COR-L47 (cell line): ENCODE measurements at places on chromosomes 12 and 14.

GRCh38 chr14:57501039-57501557, 7.4 kb upstream of the CCDC198 start:
- DNase-seq = no peak

GRCh38 chr12:67506739-67507138, 141.8 kb upstream of the DYRK2 start:
- no peak for DNase-seq

DNA sequence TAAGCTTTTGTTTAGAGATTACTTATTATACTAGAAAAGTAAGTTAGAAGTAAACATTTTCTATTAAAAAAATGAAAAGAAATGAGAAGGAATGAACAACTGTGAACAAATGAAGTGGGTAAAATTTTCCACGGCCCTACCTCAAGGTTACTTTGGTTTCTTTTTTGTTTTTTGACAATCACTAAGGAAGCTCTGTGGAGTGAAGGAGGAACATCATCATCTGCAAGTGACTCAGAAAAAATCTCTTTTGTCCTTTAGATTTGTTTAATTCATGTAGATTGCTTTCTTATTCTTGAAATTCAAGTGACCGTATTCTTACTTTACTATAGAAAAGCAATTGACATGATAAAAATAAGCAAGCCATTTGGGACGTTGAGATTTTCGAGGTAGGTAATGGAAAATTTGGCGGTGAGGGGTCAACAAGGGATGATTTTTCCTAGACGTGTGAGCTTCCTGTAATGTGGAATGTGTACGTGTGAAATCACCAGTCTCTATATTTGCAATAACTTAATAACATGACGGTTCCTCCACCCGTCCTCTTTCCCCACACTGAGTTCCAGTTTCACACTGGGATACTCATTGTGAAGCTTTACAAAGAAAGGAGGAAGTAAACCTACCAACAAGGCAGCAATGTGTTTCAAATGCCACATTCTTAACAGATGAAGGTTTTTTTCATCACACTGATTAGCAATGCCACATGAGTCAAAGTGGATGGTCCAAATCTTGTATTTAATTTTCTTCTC, 62.3 kb upstream of the EGLN3 start:
- no peak for DNase-seq

GRCh38 chr12:77489331-77489970, 341.2 kb upstream of the NAV3 start:
- no peak for DNase-seq

- DNase-seq = no peak
Measured at GRCh38 chr12:9829982-9830381, 2.7 kb downstream of the KLRF1 start.
